ENCODE measurements at places on chromosomes 4 and X.

DNA sequence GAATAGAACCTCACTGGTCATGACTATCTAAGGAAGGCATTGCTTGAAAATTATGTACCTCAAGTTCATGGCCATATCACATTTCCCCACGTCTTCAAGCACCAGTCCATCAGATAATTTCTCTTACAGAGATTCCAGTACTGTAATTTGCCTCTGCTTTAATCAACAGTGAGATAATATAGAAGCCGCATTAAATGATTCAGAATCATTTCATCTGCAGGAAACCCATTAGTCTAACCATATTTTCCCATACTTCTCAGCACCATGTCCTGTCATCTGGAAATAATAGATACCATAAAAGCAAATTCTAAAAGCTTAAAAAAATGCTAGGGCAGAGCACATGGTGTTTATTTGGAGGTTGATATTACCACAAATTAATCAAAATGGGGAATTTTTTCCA lies 310.3 kb upstream of the SLIT2 start:
- DNase-seq = no peak

GRCh38 chrX:153832728-153833127 lies 2.4 kb upstream of the PDZD4 start:
- DNase-seq = no peak

DNA sequence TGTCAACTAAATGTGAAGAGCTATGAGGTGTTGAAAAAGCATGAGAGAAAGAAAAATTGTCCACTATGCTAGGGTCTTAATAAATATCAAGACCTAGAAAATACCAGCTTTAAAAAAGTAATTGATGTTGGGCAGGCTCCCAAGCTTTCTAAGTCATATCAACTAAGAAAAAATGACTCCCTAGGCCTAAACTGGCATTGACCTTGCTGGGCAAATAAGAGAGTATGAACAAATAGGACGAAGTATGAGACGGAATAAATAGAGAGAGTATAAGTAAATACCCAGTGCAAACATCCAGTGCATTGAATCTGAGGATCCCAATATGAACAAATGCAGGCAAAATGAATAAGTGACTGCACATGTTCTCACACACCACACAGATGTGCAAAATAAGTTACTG lies 3.2 kb downstream of the KDR start:
- DNase-seq = no peak

- DNase-seq = no peak
Observed at GRCh38 chr4:1299301-1299860, 9.7 kb downstream of the MAEA start.

DNA sequence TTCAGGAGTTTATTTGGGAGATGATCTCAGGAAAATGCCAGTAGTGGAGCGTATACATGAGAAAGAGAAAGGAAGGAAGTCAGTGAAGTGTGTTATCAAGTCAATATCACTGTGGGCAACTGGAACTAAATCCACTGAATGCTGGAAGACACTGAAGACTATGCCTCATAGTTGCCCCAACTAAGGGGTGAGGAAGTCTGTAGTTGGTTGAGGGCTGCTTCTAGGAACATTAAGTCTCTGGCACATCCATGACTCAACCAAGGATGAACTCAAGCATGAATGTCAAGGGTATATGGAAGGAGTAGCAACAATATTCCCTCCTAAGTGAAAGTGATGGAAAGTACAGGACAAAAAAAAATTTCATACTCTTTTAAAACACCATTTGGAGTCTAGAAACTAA lies 167.9 kb downstream of the MAGEB17 start:
- no peak for DNase-seq

GRCh38 chr4:73486497-73486896 lies 5.0 kb downstream of the AFM start:
- no peak for DNase-seq

Measured in Ammon's horn (tissue), 1 donor.